ENCODE measurements at places on chromosomes 6 and 20. TPM values are rescaled to one million over a fixed set of nuclear protein-coding genes. Genes with fewer than 3 reads are reported as not detected.

- DNase-seq: peak; percentile 56
Observed at GRCh38 chr6:150334790-150335783, 33.7 kb upstream of the IYD start.

DNA sequence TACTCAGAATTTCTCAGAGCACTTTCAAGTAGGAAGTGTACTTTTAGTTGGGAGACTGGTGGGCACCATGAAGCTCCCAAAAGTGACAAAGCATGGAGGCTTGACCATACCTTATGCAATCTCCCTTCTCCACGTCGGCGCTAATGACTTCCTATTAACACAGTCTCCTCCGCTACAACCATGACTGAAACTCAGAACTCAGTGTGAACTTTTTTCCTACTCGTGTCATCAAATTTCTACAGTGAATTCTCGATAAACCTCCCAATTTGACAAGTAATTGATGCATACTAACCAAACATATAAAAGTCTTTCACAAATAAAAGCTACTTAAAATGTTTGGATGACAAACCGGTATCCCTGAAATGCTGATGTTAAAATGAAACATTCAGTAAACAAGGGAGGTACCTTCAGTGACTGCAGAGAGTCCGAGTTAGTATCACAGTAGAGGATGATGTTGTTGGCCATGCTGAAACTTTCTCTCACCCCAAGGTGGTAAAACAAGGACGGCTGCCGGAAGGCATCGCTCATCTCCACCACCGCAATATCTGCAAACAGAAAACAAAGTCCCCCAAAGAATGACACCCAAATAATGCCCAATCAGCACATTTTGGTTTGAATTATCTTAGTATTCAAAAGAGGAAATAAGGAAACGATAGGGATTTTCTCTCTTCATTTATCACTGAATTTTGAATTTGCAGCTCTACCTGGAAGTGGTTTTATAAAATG is 72.1 kb downstream of the MAP3K5 start:
- no peak for DNase-seq

DNA sequence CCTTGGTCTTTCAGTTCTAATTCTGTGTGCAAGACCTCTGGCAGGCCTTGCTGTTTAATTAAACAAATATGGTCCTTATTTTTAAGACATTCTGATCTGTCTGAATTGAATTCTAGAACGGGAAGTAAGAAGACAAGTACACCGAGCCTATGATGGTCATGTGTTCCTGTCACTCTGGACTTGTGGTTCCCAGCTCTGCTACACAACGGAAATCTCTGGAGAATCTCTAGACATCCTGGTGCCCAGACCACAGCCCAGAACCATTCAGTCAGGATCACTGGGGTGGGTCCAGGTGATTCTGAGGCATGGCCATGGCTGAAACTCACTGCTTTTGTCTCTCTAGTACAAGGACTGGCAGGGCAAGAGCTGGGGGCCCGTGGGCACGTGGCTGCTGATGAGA is 15.9 kb upstream of the KCNK16 start:
- no peak for DNase-seq

GRCh38 chr6:109295109-109295773 is 87.0 kb downstream of the CD164 start:
- no peak for DNase-seq

DNA sequence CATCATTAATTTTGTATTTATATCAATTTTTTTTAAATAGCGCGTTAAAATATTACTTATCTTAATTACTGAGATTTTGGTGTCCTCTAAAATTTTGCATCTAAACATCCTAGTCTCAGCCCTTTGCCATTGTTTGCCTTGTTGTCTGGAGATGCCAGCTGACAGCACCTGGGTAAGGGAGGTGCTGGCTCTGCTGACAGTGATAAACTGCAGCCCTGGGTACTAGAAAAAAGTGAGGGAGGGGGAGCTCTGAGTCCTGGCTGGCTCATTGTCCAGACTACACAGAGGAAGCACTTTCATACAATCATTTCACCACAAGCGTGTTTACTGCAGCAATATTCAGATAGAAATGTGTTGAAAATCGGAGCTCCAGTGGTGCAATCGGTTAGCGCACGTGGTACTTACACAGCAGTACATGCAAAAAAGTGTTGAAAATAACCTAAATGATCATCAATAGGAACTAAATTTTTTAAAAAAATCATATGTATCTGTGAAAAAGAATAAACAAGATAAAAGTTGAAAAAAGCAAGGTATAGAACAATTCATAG is 18.5 kb upstream of the UBR2 start:
- no peak for DNase-seq

GRCh38 chr20:19120569-19120968 is 91.9 kb upstream of the SLC24A3 start:
- DNase-seq: no peak

- no peak for DNase-seq
Observed at GRCh38 chr6:167797476-167798265, 29.0 kb upstream of the AFDN start.

GRCh38 chr20:10806539-10806938 is 132.7 kb upstream of the JAG1 start:
- no peak for DNase-seq

GRCh38 chr6:168507297-168507696 is 66.3 kb downstream of the SMOC2 start:
- DNase-seq: no peak

DNA sequence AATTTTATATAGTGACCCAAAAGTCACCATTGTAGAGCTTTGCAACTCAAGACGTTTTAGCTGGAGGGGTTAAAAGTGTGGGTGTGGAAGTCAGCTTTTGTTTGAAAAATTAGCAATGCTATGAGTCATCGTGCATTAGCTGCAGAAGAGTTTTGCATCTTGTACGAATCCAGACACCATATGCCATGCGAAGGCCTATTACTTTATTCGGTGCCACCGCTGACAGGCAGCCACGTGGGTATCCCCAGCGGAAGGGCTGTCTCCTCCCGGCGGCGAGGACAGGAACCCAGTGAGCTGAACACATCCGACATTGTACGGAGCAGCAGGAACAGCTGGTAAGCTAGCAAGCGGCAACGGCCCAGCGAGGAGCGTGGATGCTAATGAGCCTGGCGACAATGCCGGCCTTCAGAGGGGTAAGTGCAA is 84.4 kb downstream of the INSM1 start:
- DNase-seq: peak; percentile 14

GRCh38 chr6:124294574-124295200 is 491.0 kb downstream of the NKAIN2 start:
- DNase-seq: no peak

DNA sequence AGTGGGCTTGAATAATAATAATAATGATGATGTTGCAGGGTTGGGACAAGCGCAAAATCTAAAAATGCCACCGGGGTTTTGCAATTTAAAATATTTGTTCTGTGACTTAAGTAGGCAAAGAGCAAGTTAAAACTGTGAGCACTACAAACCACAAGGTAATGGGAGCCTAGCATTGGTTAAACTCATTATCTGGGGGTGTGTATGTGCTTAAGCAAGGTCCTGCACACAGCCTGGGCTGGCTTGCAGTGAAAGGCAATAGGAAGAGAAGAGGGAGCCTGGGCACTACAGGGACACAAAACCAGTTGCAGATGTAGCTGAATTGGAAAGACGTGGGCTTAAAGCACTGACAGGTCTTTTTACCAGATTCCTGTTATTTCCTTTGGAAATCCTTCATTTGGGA is 11.7 kb downstream of the SIM1 start:
- no peak for DNase-seq

DNA sequence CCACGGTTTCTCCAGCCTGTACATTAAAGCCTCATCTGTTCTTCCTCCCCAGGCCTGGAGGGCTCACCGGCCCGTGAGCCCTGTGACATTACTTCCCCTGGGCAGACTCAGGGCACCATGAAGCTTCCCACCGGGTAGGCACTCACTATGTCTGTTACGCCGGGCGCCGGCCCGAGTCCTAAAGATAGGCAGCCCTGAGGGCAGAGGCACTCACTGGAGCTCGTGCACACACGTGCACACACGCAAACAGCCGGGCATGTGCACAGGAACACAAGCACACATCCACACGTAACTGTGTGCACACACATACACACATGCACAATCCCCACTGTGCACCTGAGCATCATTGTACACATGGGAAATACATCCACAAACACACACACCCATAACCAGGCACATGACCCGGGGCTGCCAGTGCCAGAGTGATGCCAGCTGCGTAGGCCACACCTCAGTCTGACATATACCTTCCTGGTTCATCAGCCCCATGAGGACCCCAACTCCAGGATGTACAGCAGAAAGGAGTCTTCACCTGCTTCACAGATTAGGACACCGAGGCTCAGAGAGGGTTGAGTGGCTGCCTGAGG is 83.7 kb downstream of the YTHDF1 start:
- no peak for DNase-seq

- no peak for DNase-seq
Observed at GRCh38 chr6:41470331-41471063, 75.7 kb upstream of the FOXP4 start.

- DNase-seq: no peak
Observed at GRCh38 chr6:153043719-153044118, 41.2 kb upstream of the MTRF1L start.

DNA sequence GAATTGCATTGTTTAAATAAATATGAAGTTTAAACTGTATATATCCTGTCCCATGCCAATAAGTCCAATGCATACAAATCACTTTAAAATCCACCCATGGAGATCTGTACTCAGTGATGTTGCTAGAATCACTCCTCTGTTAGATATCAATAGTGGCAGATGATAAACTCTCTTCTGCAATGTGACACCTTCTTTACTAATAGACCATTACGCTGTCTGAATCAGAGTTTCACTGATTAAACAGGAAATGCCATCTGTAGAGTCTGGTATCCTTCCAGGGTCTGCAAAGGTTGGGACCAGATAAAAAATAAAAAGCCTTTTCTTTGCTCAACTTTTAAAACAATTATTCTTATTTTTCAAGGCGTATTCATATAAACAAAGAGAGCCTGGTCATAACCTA is 134.5 kb downstream of the EDN3 start:
- DNase-seq: no peak

DNA sequence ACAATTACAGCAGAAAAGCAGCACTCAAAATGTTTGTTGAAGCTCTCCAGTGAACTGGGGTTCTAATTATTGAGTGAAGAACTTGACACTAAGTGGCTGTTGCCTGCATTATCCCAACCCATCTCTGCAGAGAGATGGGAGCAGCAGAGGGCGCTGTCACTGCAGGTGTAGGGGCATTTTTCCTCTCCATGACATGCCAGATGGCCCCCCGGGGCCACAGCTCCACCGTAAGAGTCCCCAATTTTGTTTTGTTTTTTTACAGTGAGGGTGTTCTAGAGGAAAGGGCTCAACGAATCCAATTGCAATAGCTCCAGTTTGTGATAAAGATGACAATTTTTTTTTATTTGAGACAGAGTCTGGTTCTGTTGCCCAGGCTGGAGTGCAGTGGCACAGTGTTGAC is 1.9 kb upstream of the FUCA2 start:
- peak; percentile 37 for DNase-seq

GRCh38 chr6:151617539-151617938 is 123.7 kb downstream of the CCDC170 start:
- DNase-seq: no peak

DNA sequence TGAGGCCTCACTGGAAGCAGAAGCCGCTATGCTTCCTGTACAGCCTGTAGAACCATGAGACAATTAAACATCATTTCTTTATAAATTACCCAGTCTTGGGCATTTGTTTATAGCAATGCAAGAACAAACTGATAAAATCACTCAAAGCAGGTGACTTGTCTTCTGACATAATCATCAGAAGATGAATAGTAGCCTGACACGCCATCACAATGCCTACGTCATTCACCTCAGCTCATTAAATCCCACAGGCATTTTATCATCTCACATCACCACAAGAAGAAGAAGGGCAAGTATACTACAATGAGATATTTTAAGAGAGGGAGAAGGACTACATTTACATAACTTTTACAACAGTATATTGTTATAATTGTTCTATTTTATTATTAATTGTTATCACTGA is 3.1 kb upstream of the CAP2 start:
- DNase-seq: no peak

- no peak for DNase-seq
Observed at GRCh38 chr6:84526631-84527030, 237.8 kb downstream of the TBX18 start.

DNA sequence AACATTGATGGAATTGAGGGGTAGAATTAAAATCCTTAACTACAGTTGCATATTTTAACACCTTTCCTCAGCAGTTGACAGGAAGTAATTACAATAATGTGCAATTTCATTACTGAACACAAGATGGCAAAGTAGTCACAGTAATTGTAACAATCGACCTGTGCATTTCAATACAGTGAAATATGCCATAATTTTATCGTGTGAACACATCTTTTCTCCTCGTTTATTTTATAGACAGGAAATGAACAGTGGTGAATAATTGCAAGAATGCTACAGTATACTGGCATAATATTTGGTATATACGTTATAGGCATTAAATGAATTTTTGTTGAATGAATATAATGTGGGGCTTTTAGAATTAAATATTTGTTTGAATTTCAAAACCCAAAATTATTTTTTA is 25.0 kb downstream of the CYB5R4 start:
- no peak for DNase-seq

DNA sequence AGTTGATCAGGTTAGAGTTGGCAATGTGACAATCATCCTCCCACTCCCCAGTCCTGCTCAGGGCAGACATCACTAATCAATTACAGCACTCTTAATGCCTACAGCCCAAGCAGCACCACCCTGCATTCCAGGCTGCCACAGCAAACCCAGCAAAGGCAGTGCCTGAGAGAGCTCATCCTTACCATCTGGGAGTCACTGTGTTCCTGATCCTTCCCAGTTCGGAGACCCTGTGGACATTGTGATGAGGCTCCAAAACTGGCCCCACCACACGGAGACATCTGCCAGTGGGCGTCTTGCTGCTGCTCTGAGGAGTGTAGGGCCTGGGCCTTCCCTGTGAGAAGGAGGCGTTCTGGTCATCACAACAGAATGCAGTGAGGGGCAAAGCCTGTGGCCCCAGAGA is 216.5 kb upstream of the CST7 start:
- DNase-seq: no peak

- DNase-seq: no peak
Observed at GRCh38 chr6:160160929-160161646, 39.5 kb downstream of the SLC22A1 start.

The PLEKHG1 gene
- 8.8 TPM for total RNA-seq

The PDE10A gene
- not detected for total RNA-seq

The PI3 gene
- not detected for total RNA-seq

The TTK gene
- total RNA-seq: 19.4 TPM

The HMGN3 gene
- 41.4 TPM for total RNA-seq

The LY6G6C gene
- not detected for total RNA-seq

The ARMH2 gene
- total RNA-seq: not detected

The TRIM40 gene
- total RNA-seq: not detected

The HLA-DQB1 gene
- total RNA-seq: 22.7 TPM

The LTV1 gene
- 61.6 TPM for total RNA-seq
